ENCODE measurements at places on chromosomes 2 and 18.

DNA sequence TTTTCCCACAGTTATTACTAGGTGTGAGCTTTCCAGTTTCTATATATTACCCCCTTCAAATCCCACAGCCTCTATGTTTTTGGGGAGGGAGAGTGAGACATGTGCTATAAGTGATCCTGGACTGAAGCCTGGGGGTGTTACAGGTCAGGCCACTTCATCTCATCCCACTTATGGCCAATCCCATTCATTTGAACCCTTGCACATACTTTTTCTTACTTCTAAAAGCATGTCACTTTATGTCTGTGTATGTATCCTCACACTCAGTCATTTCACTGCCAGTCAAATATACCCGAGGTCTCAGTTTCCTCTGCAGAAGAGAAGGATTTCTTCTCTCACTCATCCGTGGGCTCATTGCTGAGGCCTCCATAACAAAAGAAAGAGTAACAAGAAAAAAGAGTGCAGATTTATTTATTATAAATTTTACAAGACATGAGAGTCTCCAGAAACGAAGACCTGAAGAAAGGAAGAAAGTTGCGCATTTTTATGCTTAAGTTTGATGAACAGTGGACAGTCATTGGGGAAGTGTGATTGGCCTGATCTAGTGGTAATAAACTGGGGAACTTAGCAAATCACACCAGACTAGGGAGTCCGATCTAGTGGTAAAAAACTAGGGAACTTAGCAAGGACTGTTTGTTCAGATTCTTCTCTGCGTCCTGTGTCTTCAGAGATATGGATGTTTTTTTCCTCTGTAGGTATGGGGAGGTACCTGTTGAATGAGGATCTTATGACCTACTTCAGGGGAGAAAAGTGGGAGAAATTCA is 52.1 kb downstream of the ICOS start:
- no peak for DNase-seq

- DNase-seq = no peak
Observed at GRCh38 chr2:210611466-210611865, 55.1 kb downstream of the CPS1 start.

DNA sequence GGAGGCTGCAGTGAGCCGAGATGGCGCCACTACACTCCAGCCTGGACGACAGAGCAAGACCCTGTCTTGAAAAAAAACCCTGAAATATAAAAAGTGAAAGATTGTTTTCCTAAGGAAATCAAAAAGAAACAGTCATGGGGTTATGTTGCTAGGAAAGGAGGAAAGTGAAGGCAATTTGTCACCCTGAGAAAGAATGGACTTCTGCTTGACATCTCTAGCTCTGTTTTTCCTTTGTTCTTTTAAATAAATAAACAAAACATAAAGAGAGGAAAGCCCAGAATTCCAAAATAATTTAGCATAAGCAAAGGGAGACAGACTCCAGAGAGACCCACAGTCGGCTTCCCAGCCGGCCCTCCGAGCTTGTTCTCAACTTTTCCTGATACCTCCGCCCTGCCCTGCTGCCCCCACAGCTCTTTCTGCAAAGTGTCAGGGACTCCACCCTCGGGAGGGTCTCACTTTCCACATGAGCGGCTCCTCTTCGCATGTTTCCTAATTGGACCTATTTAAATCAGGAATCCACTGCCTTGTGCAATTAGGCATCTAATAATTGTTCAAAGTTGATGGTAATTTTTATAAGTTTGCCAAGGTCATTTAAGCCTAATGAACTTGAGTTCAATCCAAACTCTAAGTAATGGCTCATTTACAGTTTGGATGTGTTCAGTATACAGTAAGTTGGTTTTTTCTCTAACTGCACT is 49.8 kb upstream of the COPS8 start:
- no peak for DNase-seq

GRCh38 chr2:215188078-215188477 is 49.7 kb upstream of the ABCA12 start:
- no peak for DNase-seq

DNA sequence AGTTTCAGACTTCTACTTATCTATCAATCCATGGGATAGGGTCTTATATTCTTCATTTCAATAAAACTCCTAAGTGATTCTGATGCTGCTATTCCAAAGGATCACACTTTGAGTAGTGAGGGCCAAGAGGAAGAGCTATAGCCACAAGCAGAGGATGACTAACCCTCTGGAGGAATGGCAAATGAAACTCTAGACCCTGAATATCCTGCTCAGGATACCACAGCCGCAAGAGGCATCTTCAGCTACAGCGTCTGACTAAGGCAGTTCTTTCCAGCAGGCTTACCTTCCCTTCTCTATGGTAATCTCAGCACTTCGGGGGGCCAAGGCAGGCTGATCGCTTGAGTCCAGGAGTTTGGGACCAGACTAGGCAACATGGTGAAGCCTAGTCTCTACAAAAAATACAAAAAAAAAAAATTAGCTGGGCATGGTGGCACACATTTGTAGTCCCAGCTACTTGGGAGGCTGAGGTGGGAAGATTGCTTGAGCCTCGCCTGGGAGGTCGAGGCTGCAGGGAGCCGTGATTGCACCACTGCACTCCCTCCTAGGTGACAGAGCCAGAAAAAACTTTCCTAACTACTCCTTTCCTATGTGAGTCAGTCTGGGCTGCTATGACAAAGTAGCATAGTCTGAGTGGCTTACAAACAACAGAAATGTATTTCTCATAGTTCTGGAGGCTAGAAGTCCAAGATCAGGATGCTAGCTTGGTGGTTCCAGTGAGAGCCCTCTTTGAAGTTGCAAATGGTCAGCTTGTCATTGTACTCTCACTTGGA is 371.9 kb downstream of the IRS1 start:
- no peak for DNase-seq

DNA sequence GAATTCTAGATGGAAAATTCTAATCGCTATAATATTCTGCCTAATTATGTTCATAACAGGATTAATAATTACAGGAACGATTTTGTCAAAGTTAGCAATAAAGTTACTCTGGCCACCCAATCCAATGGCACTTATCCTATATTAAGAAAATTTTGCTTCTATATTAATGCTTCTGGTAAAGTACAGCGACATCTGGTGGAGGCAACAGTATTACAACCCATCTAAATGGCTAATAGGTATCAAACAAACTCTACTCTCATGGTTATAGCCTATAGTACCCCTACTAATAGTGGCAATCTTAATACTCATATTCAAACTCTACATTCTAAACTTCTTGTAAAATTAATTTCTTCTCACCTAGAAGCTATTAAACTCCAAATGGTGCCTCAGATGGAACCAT is 1084.7 kb upstream of the LRRTM1 start:
- no peak for DNase-seq

GRCh38 chr18:77344786-77345500 is 95.3 kb downstream of the GALR1 start:
- no peak for DNase-seq

DNA sequence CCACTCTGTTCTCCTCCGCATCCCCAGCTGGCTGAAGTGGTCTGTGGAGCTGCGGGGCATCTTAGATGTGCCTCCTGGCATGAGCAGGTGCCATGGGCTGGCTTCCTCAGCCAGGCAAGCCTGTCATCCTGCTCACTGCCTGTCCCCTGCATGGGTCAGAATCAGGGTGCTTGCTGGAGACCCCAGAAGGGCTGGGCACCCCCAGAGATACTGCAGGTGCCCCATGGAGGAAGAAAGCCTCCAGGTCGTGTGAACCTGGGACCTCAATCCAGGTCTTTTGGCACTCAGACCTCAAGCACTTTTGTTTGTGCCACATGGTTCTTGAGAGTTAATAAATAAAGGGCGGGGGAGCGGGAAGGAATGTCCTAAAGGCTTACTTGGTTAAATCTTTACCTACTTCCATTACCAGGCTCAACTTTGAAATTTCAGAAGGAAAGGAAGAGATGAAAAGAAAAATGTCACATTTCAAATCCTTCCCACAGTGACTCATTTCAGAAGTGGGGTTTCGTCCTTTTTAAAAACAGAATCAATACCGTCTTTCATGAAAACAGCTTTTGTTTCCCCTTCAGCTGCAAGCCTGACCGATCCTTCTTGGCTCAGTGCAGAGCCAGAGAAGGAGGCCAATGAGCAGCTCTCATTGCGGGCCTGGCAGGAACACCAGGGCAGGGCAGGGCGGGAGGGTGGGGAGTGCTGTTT is 69.9 kb downstream of the RHOB start:
- DNase-seq = no peak

DNA sequence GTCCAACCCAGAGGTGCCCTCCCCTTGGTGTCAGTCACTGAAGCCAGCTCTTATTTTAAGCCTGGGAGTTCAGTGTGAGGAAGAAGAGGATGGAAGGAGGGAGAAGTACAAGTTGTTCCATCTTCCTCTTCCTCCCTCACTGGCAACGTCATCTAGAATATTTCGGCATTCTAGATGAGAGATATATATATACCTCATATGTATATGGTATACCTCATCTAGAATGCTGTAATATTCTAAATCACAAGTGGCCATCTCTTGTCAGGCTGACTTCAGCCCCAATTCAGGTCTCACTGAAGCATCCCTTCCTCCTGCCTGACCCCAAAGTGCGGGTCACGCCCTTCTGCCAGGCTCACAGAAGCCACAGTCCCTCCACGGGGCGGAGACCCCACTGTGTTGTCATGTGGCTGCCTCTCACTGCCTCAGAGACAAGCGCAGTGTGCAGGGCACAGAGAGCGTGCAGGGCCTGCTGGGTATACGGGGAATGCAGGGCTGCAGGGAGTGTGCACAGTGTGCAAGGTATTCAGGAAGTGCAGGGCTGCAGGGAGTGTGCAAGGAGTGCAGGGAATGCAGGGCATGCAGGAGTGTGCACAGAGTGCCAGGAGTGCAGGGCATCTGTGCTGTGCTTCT is 32.8 kb upstream of the B3GNT7 start:
- DNase-seq = no peak

DNA sequence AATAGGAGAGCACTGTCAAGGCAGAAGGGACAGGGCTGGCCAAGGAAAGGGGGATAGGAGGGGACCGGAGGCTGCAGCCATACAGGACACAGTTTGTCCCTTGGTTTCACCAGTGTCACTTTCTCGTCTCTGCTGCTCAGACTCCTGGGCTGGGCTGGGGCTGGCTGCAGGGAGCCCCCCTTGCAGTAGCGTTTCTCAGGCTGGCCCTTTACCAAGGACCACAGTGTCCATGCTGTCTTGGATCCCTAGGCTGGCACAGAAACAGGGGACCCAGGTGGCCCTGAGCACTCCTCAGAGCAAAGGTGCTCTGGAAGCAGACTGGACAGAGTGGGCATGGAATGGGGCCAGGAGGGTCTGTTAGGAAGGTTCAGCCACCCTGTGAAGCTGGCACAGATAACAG is 34.8 kb downstream of the ATOH8 start:
- DNase-seq = no peak

DNA sequence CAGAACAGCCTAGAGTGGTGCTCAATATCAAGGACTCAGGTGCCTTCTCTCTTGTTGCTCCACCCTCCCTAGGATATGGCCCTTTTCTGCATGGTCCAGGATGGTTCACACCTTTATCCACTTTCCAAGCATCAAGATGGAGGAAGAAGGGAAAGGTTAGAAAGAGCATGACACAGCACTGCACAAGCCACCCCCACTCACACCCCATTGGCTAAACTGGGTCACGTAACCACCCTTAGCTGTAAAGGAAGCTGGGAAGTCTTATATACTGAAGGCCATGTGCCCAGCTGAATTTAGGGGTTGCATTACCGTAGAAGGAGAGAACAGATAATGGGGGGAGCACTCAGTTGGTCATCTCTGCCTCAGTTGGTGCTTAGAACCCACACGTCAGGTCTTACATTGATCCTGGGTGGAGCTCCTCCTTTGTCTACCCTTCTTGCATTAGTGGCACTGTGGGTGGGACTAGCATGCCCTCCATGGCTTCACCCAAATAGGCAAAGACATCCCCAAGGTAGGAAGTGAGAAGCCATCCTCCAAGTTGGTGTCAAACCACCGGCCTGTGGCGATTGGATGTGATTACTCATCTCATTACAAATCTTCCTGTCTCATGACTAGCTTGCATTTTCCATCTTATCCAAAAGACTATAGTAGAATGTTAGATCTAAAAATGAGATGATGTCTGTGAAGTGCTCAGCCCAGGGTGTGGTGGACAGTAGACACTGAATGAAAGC is 248.5 kb downstream of the HAUS1 start:
- no peak for DNase-seq

- DNase-seq = no peak
Observed at GRCh38 chr2:24163601-24164000, 11.3 kb upstream of the FAM228A start.

GRCh38 chr2:199055336-199055735 is 402.4 kb downstream of the SATB2 start:
- DNase-seq = no peak

DNA sequence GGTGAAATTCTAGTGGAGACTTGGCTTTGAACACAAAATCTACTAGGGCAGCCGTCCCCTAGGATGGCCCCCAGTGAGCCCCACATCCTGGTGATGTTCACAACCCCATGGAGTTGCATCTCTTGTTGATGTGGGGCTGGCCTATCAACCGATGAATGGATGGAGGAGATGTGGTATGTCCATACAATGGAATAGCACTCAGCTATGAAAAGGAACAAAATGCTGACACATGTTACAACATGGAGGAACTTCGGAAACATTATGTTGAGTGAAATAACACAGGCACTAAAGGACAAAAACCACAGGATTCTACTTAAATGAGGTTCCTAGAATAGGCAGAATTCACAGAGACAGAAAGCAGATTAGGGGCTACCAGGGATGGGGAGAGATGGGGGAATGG is 80.1 kb upstream of the ASAP2 start:
- no peak for DNase-seq

- no peak for DNase-seq
Observed at GRCh38 chr2:44362207-44363015, 664 bp downstream of the CAMKMT start.
